Activated CD8-positive, alpha-beta T cell treated with anti-CD3 and anti-CD28 coated beads for 36 hours (primary cell): ENCODE measurements at places on chromosomes 5 and 9. TPM values are rescaled to one million over a fixed set of nuclear protein-coding genes. Genes with fewer than 3 reads are reported as not detected.
A peak's percentile ranks its signal among the peaks of the same experiment; 100 is the strongest.

DNA sequence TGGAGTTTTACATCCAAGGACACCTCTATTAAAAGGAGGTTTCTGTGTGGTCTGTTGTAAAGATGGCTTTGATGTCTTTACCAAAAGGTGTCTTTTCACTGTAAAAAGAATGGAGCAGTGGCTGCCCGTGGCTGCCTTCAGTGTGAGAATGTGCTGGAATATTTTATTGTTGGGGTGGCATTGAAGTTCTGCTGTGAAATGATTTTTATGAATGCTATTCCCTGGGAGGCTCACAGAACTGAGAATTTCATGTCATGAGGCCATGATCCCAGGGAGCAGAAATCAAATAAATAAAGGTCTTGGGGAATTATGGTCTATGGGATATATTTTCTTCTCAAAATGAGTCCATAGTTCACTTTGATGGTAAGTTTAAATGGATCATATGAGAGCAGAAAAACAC, 425.2 kb upstream of the ZNF608 start:
- no peak overlapping the region for H3K27ac ChIP-seq
- no peaks in the 10 kb centered on the region for H3K36me3 ChIP-seq
- no peak overlapping the region for H3K4me3 ChIP-seq
- DNase-seq: no peak
- no peaks in the 10 kb centered on the region for H3K27me3 ChIP-seq
- no peaks in the 10 kb centered on the region for H3K4me1 ChIP-seq

Gene SLC46A2
- total RNA-seq: not detected

- peak; percentile 25 for DNase-seq
- H3K27me3 ChIP-seq: peaks cover 15% of the 10 kb centered on the region
Observed at GRCh38 chr5:38806775-38807258, 39.0 kb upstream of the OSMR start.

Gene PDE6A
- total RNA-seq: not detected

Gene ANKRD20A1
- total RNA-seq: 1.5 TPM

Gene ZSWIM6
- 4.4 TPM for total RNA-seq

DNA sequence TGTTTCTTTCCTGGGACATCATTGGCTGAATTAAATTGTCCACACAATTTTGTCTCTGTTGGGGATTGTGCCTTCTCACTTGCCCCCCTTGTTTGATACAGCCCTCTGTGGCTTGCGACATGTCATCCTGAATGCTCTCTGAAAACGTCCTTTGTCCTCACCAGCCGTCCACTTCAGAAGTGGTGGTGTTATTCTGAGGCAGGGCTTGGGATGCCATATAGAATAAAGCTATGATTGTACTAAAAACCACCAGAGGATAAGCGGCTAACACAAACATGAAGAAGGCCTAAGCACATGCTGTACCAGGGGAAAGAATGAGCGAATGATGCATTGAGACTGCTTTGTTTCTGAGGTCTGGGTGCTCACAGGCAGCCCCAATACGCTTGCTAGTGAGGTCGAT, 3.5 kb upstream of the SNX30 start:
- no peak for DNase-seq
- H3K27me3 ChIP-seq: no peaks in the 10 kb centered on the region
- peak overlapping the region; percentile 42 for H3K27ac ChIP-seq
